Jurkat, Clone E6-1 (cell line): ENCODE measurements at places on chromosomes 1 and 21.
A peak's percentile ranks its signal among the peaks of the same experiment; 100 is the strongest.

GRCh38 chr1:22447621-22448111 lies 4.0 kb upstream of the ZBTB40 start:
- no peak for DNase-seq

DNA sequence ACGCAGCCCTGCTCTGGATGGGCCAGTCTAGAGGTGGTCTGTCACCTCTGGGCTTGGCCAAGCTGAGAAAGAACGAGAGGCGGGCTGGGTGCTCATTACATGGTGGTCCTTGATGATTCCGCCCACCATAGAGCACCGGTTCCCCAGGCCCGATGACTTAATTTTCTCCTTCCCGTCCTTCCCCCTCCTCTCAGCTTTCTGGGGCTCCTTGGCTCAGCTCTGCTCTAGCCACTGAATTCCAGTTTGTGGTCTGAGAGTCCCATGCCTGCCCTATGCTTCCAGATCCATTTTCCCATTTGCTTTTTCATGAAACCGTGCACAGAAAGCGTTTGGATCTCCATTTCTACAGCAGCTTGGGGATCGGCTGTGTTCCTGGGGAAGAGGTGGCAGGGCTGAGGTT lies 318.5 kb upstream of the C1orf174 start:
- no peak for DNase-seq

DNA sequence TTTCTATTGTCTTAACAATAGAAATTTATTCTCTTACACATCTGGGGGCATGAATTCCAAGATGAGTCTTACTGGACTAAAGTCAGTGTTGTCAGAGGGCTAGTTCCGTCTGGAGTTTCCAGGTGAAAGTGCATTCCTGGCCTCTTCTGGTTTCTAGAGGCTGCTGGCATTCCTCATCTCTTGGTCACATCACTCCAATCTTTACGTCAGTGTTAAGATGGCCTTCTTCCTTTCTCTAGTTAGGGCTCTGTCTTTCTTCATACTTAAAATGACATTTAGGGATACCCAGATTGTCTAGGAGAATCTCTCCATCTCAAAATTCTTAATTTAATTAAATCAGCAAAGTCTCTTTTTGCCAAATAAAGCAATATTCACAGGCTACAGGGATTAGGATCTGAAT lies 13.3 kb upstream of the PDC start:
- no peak for DNase-seq

DNA sequence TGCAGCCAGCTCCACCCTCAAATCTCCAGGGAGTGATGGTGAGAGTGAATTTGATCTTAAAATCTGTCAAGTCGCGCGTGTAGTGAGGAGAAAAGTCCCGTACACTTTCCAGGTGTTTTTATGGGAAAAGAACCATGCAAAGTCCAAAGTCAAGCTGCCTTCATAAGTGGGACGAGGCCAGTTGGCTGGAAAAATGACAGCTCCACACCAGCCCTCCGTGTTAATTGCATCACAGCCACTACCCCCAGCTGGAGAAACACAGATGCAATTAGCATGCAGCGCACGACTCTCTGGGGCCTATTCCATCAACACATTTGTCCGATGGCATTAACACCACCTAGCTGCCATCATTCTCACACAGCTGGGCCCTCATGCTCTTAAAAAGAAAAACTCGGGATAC lies 68.4 kb downstream of the KLHDC7A start:
- DNase-seq = no peak

- no peak for DNase-seq
These were observed 216.5 kb downstream of the NTNG1 start for GRCh38 chr1:107357376-107357775.

DNA sequence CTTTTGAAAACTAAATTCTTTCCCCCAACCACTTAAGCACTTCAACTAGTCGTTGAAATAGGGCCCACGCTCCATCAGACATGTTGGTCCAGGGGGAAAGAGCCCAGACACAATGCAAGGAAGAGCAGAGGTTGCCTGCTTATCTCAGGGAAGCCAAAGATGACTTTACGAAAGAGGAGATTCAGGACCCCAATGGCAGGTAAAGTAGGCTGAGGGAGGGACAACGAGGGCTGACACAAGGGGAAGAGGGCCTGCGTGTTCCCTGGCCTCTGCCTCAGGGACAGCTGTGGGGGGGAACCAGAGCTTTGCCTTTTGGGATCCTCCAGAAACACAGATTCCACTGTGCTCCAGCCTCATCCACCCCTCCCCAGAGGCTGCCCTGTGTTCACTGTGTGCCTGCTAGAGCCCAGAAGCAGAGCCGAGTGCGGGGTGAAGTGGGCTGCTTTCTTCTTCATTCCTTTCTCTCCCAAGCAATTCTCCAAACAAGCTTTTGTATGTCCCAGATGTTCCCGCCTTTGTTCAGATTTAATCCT lies 135.5 kb upstream of the GRIK3 start:
- DNase-seq = no peak

GRCh38 chr1:34915521-34915920 lies 13.9 kb downstream of the DLGAP3 start:
- no peak for DNase-seq

- no peak for DNase-seq
These were observed 387.8 kb upstream of the LYPLAL1 start for GRCh38 chr1:218785928-218786327.

- DNase-seq = no peak
These were observed 371.8 kb downstream of the NPHP4 start for GRCh38 chr1:5620418-5620817.

DNA sequence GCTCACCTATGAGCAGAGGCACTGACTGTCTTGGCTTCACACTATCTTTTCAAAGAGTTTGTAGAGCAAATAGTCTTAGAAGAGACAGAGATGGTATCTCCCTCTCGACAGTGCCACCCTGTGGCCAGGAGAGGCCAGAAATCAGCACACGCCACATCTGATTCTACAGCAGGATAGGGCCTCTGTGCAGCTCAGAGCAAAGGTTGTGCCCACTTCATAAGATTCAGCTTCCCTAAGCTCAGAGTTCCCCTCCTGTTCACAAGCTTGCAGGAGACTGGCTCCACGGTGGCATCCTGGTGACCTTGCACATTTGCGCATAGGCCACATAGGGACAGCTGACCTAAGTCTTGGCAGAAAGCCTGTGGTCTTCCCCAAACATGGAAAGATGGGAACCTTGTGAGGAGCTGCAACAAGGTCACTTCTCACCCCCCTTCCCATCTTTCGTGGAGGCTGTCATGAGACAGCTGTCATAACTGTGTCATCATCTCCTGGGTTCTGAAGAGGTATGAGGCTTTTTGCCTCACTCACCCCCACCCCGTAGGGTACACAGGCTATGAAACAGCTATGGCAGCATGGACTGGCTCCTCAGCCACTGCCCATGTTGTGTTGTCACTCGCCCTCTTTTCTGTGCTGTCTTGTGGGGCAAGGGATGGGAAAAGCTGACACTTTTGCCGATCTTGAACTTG lies 3.0 kb downstream of the ITLN2 start:
- DNase-seq = peak; percentile 67

DNA sequence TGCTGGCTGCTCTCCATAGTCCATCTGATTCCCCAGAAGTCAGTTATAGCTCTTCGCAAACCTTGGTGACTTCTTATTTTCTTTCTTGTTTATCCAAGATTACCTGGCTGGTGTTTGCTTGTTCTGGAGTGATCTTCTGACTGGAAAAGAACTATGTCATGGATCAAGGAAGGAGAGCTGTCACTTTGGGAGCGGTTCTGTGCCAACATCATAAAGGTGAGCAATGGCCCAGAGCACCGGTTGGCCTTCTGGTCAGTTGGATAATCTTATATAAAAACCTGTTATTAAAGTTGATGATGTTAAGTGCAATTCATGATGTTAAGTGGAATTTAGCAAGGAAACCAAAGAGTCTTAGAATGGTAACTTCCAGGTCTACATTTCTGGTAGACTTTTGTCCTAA lies 672 bp downstream of the DHDDS start:
- DNase-seq = no peak

DNA sequence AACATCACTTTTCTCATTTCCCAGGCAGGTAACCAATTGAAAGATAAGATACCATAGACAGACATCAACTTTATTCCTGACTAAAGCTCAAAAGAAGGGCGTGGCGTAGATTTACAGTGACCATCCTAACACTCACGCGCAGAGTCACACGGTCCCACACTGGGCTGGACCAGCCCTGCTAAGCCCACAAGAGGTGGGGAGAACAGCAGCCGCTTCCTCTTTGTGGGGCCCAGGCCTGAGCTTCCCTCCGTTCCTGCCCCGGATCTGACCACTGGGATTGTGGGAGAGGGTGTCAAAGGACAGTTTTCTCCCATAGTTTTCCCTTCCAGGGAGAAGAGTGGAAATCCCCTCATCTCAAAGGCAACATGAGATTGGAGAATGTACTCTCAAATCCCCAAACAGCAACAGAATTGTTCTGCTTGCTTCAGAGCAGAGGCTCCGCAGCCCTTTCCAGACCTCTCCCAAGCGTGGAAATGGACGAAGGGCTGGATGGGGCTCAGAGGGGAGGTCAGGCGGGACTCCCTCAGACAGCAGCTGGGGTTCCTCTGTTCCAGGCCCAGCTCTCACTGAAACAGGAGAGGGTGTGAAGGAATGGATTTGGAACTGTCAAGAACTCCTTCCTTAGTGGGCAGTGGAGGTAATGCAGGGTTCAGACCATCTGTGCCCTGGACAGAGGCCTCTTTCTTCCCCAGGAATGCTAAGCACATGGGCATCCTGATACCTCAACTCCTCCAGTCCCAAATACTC lies 33.7 kb downstream of the L1TD1 start:
- DNase-seq = no peak

DNA sequence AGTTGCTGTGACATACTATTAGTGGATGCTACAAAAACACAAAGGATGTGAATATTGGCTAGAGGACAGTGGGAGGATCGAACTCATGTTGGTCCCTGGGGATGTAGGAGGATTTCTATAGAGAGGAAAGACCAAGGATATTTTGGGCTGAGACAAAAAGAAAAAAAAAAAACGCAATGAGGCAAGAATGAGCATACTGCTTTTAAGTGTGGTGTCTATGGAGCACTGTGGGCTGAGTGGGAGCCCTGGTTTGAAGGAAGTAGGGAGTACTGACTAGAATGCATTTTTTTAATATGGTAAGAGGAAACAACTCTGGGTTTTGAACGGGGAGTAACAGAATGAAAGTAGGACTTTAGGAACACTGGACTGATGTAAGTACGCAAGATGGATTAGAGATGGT lies 450.7 kb downstream of the NEGR1 start:
- DNase-seq = no peak

DNA sequence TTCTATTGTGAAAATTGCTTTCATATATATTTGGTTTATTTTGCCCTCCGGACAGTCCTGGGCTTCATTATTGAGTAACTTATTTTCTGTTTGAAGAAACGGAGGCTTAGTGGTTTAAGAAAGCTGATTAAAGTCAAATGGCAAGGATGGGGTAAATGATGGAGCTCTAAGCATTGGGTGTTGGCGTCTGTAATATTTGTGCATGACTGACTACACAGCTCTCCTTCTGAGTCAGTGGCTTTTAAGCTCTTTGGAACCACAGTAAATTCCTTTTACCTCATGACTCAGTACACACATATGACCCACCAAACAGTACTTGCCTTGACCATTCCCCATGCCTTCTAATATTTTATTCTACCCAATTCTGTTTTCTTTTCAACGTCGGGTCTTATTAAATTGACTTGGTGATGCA lies 21.0 kb downstream of the B3GALT5 start:
- no peak for DNase-seq

DNA sequence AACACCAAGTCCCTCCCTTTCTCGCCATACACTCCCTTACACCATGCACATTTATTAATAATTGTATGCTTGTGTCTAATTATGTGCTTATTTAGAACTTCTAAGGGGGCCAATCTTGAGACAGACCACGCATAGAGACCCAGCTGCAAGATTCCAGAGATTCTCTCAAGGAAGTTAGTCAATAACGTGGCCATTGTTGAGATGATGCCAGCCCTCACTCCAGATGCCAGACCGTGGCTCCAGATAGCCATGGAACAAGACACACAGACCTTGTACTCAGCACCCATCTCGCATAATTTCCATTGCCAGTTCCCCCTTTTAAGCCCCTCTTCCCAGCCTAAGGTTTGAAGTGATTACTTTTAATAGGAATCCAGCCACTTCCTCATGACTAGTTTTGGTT lies 62.4 kb downstream of the DIRAS3 start:
- no peak for DNase-seq

- DNase-seq = no peak
These were observed 333.4 kb upstream of the ADGRL2 start for GRCh38 chr1:81467383-81467782.

DNA sequence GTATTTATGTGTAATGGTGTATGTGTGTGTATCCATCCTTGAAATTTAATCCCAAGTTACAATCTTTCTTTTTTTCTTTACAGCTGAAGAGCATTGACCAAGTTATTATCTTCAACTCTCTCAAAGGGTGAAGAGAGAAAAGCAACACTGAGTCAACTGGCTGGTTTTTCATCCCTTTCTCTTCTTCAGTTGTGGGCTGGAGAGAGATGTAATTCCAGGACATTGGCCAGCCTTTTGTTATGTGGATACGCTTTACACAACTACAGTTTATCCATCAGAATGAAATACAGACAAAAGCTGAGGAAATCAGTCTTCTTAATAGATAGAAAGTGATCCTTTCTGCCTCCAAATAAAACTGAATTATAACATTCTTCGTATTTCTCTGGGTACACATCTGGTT lies 357.0 kb upstream of the NCAM2 start:
- DNase-seq = no peak

GRCh38 chr1:143699115-143699514 lies 272.7 kb downstream of the FAM72C start:
- no peak for DNase-seq

DNA sequence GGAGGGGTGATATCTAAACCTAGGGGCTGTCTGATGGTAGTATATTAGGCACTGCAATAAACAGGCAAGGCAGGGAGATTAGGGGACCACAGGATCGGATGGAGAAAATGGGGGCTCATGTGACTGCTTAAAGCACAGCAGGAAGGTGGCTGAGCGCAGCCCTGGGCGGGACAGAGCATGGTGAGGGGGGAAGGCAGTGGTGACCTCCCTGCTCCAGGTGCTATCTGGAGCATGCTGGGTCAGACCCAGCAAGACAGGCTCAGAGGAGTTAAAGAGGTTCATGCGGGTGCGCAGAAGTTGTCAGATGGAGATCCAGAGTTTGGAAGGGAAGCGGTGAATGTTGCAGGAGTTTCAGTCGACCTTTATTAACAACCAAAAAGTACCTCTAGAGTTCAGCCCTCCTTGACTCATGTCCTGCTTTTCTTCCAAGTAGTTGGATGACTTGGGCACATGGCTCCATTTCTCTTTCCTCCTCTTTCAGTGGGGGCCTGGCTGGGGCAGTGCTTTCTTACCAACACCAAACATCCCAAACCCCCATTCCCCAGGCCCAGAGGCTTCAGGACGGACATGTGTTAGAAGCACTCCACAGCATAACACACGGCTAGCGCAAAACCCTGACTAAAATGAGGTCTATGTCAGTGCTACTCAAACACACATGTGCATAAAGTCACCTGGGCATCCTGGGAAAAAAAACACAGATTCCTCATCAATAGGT lies 41.5 kb downstream of the CAPN9 start:
- DNase-seq = no peak
